Activated T-cell treated with anti-CD3 and anti-CD28 coated beads for 4 hours (primary cell): ENCODE measurements at places on chromosomes 5 and 9.

DNA sequence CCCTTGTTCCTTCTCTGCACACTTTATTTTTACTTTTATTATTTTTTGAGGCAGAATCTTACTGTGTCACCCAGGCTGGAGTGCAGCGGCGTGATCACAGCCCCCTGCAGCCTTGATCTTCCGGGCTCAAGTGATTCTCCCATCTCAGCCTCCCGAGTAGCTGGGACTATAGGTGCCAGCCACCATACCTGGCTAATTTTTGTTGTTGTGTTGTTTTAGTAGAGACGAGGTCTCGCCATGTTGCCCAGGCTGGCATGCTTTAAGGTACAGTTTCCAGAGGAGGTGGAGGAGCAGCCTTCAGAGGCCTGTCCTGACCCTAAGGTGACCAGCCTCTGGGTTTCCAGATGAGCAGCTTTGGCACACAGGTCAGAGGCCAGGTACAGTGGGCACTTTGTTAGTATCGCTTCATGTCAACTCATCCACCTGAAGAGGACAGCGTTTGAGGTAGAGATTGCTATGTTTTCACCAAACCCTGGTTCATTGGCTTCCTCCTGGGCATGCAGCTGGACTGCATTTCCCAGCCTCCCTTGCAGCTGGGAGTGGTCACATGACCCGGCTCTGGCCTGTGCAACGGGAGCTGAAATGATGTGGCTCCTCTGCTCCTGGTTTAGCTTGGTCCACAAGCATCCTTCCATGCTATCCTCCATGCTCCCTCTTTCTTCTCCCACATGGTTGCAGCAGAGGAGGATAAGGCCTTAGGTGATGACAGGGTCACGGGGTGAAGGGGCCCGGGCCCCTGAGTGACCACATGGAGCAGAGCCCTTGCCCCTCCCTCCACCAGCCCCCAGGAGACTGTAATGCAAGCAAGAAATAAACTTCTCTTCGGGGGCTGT lies 139.3 kb upstream of the IER5L start:
- DNase-seq = no peak

DNA sequence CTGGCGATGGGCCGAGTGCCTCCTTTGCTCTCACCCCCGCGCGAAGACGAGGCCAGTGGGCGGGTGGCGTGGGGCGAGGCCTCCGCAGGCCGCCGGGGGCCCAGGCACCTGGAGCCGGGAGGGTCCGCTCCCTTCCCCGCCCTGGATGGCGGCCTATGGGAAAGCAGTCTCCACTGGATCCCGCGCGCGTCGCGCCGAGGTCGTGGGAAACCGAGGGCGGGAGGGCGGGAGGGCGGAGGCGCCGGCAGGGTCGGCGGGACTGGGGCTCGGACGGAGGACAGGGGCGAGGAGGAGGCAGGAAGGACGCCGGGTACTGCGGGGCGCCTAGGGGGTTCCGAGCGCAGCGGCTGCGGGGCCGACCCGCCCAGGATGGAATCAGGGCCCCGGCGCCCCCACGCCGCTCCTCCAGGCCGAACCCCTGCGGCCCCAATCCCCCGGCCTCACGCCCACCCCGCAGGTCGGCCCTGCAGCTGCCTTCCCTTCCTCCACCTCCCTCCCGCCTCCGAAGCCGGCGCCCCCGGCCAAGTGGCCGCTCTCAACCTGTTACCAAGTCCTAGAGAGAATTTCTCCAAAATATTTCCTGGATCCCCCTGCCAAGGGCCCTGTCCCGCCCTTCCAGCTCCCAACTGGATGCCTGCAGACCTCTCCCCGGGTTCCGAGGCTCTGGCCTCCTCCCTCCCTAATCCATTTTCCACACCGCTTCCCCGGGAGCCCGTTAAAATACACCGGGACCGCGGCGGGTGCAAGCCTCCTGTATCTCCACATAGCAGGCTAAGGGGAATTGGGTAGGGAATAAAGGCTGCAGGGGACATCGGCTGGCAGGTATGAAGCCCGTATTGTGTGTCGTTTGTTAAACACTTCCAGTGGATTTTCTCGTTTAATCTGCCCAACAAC lies 146.3 kb downstream of the ERCC6L2 start:
- DNase-seq = no peak

DNA sequence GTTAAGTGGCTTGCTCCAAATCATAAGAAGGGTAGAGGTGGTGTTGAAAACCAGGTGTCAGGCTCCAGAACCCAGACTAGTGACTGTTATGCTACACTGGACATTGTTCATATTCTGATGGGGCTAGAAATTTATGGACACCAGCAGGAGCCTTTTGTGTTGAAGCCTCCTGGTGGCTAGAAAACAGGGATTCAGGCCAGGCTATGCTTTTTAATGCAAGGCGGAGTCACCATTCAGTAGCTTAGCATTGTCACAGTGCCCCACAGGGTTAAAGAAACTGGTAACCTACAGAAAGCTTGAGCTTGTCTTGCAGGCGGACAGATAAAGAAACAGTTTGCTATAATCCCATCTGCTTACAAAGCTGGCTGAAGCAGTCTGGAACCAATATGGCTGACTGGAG lies 23.0 kb upstream of the GOLM1 start:
- DNase-seq = no peak

DNA sequence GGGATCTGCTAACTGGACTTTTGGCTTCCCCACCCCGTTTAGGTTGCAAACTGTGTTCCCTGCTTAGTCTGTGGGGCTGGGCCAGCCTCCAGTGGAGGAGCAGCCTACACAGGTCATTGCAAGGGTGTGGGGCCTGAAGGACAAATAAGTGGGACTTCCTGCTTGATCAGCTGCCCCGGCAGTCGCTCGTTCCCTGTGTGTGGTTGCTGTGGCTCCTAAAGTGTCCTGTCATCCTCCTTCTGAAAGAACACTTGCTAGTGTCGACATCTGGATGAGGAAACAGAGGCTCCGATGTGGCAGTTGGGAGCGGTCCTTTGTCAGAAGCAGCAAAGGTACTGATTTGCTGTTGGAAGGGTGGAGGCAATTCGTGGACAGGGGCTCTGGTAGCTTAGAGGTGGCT lies 88.9 kb upstream of the TBCA start:
- no peak for DNase-seq

DNA sequence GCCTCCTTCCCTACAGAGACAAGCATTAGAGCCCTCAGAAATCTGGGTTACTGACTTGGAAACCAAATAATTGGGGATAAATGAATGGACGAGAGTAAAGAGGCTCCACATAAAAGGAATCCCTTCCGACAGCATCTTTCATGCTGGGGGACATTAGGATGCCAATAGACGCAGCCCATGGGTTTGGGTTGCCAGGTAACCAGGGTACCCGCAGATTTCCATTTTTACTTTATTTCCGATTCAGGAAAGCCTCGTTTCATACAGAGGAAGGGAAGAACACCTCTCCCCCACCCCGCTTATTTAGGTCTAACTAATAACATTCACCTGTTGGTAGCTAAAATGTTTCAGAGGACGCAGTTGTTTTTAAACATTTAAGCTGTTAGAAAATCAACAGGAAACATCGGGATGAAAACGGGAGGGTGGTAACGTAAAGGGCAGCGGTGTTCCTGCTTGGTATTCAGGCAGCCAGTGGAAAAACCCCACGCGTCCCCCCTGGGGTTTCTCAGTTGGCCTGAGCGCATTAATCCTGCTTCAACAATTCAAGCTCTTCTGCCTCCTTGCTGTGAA lies 179.5 kb downstream of the YTHDC2 start:
- DNase-seq = no peak

DNA sequence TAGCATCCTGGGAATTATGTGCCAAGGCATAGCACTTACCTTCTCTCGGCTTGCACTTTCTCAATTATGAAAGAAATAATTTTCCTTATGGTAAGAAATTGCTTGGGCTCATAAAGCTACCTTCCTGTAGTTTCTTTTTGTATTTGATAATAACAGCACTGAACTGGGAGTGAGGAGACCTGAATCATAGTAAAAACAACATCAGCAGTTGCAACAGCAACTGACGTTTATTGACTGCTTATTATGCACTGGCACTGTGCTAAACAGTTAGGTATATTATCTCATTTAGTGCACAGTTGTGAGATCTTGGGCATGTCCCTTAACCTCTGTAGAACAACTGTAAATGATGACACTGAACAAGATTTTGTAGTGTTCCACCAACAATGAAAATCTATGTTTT lies 135.2 kb downstream of the DOCK2 start:
- DNase-seq = no peak

DNA sequence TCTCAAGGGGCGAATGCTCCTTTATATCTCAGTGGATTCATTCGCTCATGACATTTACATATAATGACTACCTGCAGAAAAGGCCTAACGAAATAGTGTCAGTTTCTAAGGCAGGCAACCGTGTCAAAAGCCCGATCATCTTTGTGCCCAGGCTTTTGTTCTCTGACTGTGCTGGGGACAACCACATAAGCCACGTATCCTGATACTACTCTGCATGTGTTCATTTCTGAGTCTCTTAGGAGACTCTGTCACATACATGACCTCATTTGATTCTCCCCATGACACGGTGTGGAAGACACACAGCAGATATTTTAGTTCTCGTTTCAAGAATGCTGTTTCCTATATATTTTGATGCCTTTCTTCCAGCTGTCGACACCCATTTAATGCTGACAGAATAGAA lies 598.5 kb downstream of the BNC2 start:
- DNase-seq = no peak

- no peak for DNase-seq
These were observed 605.2 kb downstream of the EBF1 start for GRCh38 chr5:158494541-158494940.

GRCh38 chr9:77450085-77450475 lies 198.0 kb downstream of the GNA14 start:
- no peak for DNase-seq

GRCh38 chr9:105046907-105047741 lies 119.2 kb upstream of the ABCA1 start:
- no peak for DNase-seq

- DNase-seq = no peak
These were observed 860.6 kb upstream of the SEMA6A start for GRCh38 chr5:117435203-117435602.

GRCh38 chr9:98917746-98918487 lies 25.8 kb upstream of the COL15A1 start:
- no peak for DNase-seq

DNA sequence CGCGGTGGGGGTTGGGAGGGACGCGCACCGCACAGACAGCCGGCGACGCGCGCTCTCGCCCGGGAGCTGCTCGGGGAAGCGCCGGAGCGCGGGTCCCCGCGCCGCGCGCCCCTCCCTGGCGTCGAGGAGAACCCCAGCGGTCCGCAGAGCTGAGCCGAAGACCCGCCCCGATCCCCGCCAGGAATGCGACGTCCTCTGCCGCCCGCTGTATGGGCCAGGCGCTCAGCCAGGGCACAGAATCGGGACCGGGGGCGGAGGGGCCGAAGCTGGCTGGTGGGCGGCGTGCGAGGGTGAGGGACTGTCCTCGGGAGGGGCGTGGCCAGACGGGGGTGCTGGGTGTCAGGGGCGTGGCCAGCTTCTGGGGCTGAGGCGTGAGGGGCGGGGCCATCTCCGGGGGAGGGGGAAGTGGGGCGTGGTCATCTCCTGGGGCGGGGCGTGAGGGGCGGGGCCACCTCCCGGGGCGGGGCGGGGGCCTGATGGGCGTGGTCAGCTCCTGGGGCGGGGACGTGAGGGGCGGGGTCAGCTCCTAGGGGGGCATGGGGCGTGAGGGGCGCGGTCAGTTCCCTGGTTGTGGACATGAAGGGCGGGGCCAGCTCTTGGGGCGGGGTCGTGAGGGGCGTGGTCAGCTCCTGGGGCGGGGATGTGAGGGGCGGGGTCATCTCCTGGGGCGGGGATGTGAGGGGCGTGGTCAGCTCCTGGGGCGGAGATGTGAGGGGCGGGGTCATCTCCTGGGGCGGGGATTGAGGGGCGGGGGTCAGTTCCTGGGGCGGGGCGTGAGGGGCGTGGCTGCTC lies 965 bp downstream of the PTGDS start:
- DNase-seq = peak; percentile 52

- no peak for DNase-seq
These were observed 45.4 kb upstream of the LIFR start for GRCh38 chr5:38601863-38602298.

DNA sequence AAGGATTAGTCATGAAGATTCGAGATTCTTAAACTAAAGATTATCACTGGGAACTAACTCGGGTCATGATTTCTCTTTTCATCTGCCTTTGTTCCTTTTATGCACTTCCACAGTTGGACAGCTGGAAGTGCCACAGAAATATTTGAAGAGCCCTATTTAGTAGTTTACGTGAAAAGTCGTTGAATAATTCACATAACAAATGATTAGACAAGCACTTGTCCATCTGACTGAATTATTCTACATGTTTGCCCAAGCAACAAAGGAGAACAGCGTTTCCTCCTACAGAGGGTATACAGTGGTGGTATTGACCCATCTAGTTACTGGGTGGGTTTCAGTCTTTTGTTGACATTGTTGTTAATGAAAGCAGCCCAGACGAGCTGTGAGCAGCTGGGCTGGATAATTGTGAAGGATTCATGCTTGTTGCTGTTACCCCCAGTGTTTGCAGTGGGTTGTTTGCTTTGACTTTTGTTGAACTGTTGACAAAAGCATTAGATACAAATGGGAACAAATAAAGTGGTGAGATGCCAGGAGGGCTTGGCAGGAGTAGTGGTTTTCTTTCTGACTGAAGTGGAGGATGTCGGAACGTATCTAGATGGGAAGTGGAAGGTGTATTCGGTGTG lies 96.2 kb downstream of the TLE4 start:
- DNase-seq = no peak

GRCh38 chr5:172535108-172535445 lies 80.8 kb upstream of the SH3PXD2B start:
- no peak for DNase-seq

- DNase-seq = no peak
These were observed 237.7 kb downstream of the PDE4D start for GRCh38 chr5:59655693-59656309.

DNA sequence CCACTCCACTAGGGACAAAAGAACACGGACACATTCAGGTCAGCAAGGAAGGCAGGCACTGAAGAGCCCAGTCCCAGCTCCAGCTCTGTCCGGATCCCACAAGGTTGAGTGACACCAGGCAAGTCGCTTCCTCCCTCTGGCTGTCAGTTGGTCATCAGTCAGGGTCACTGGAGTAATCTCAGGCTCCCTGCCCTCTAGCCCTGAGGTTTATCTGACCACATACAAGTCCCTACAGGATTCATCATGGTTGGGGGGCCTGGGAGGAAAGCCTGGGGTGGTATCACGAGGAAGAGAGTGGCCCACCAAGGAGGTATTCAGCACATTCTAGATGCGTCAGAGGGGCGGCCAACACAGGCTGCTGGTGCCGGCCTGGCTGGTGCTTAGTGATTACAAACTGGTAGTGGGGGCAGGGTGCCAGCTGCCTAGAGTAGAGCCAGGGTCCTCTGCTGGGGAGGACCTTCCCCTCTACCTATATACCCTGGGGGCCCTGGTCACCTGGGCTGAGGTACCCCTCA lies 81.5 kb downstream of the SHB start:
- no peak for DNase-seq

DNA sequence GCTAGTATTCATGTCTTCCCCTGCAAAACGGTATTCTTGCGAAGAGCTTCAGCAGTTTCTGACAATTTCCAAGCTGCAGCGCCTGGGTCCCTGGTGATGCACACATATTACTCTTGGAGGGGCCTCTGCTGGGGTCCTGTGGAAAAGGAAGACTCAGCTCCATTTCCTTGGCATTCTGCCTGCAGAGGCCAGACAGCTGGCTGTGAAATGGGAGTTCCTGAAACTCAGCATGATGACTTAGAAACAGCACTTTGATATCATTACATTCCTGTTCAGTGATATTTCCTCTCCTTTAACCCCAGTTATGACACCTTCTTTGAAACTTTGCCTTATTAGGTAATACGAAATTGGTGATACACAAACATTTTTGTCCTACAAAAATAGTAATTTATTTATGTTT lies 98.5 kb downstream of the APBA1 start:
- DNase-seq = no peak

- no peak for DNase-seq
These were observed 10.7 kb downstream of the CORO2A start for GRCh38 chr9:98181746-98182068.

- DNase-seq = no peak
These were observed 456.9 kb downstream of the BNC2 start for GRCh38 chr9:16413509-16414016.
